ENCODE measurements at places on chromosomes 1 and 21.

DNA sequence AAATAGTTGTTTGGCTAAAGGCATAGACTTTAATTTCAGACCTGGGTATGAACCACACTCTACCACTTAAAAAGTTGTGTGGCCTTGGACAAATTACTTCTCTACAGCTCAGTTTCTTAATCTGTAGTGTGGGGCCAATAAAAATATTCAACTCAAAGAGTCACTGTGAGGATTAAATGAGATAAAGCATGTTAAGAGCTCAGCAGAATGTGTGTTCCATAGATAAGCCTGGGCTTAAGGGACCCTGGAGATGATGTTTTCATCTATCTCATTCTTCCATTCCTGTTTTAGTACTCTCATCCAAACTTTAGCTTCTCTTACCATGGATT is 17.7 kb downstream of the S100A10 start:
- DNase-seq = no peak

GRCh38 chr1:237281481-237281880 is 239.5 kb downstream of the RYR2 start:
- DNase-seq = no peak

DNA sequence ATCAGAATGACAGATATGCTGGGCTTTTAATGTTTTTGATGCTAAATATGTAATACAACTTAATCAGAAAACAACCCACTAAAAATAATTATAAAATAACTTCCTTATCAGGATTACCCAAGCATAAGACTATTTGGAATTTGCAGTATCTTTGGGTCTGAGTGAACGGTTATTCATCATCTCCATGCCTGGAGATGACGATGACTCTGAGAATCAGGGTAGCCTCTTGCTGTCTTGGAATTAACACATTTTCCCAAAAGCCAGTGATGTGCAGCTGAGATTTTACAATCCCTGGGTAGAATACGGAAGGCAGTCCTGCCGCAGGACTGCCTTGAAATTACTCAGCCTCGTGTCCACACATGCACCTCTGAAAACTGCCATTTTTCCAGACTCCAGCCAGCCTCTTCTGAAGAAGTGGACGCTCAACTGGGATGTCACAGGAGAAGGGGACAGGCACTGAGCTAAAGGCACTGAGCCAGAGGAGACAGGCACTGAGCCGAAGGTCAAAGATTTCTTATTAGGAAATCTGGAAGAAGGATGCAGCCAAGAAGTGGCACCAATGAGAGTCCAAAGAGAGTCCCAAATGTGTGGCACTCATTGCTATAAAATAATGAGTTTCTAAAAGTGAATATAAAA is 85.5 kb downstream of the PGBD5 start:
- no peak for DNase-seq

GRCh38 chr1:206703661-206704060 is 19.0 kb downstream of the MAPKAPK2 start:
- DNase-seq = peak; percentile 53

GRCh38 chr1:246947255-246947654 is 15.5 kb upstream of the AHCTF1 start:
- no peak for DNase-seq

DNA sequence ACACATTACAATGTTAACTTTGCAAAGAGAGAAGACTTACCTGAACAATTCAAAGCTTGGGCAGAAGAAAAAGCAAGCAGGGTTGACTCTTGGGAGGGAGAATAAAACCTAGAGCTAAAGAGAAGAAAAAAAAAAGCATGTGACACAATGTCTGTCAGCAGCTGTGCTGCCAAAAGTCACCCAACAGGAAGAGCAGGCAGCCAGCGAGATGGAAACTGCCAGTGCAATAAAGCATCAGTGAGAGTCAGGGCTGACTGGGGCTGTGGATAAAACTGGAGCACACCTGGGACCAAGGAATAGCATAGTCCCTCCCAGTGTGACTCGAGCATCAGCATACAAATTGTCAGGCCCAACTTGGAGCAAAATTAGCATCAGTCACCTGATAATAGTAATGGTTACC is 65.0 kb upstream of the SLC22A15 start:
- no peak for DNase-seq

- DNase-seq = no peak
Measured at GRCh38 chr1:175434283-175434860, 241.8 kb upstream of the KIAA0040 start.

DNA sequence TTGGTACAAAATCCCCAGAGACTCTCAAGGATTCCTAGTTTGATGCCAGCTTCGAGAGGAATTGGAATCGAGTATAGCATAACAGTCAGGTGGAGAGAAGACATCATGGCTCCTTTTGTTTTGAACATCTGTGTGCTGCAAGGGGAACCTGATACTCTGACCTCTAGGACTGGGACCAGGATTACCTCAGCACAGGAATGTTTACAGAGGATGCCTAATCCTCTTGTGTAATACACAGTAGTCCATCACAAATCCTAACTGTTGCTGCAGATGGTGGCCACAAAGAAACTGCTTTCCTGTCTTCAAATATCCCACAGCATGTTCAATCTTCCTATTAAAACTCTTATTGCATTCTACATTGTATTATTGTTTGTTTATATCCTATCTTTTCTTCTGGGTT is 111.8 kb upstream of the PRMT6 start:
- DNase-seq = no peak

- no peak for DNase-seq
Measured at GRCh38 chr1:89942825-89943658, 51.9 kb upstream of the ZNF326 start.

DNA sequence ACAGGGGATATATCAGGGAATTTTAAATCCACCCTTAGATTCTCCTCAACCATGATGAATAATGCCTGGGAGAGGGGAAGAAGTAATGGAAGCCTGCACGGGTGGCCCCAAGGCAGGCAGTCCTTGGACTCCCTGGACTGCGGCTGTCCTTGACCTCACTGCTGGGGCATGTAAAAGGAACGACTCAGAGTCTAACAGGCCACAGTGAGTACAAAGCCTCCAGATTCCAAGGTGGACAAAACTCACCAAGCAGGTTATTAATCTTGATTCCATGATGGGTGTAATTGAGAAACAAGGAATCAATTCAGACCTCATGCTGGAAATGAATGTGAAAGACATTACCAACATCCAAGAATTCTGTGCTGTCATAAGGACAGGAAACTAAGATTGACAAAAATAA is 13.0 kb upstream of the ARHGAP29 start:
- no peak for DNase-seq

GRCh38 chr1:211912038-211912437 is 81.5 kb upstream of the LPGAT1 start:
- DNase-seq = no peak

- no peak for DNase-seq
Measured at GRCh38 chr1:154962156-154962749, 671 bp upstream of the PYGO2 start.

Measured in effector memory CD4-positive, alpha-beta T cell (primary cell).